Lung (tissue), 17 donors: ENCODE measurements at places on chromosomes 1 and 21. TPM values are rescaled to one million over a fixed set of nuclear protein-coding genes. Genes with fewer than 3 reads are reported as not detected.

TMPRSS15 gene
- 0.01 TPM for polyA plus RNA-seq

RHD gene
- polyA plus RNA-seq, result 0.12 TPM

TRNP1 gene
- 8.3 TPM for polyA plus RNA-seq

DISP3 gene
- polyA plus RNA-seq, result 0.07 TPM

HECTD3 gene
- polyA plus RNA-seq, result 35.9 TPM

CD247 gene
- 5.9 TPM for polyA plus RNA-seq

MYOCOS gene
- not detected for polyA plus RNA-seq

S100A9 gene
- 550 TPM for polyA plus RNA-seq

BEND5 gene
- 1.3 TPM for polyA plus RNA-seq

ETV3L gene
- not detected for polyA plus RNA-seq

NBPF4 gene
- not detected for polyA plus RNA-seq

CFAP74 gene
- polyA plus RNA-seq, result 3.1 TPM

NID1 gene
- polyA plus RNA-seq, result 34.4 TPM

GSTM1 gene
- polyA plus RNA-seq, result 36.9 TPM

GBP2 gene
- 70.4 TPM for polyA plus RNA-seq

SMG5 gene
- polyA plus RNA-seq, result 40.0 TPM

FLG2 gene
- polyA plus RNA-seq, result not detected

PPIAL4G gene
- not detected for polyA plus RNA-seq

DIPK1A gene
- 2.3 TPM for polyA plus RNA-seq

ATP1A4 gene
- 0.09 TPM for polyA plus RNA-seq

IER5 gene
- polyA plus RNA-seq, result 34.5 TPM

MLLT11 gene
- 1.4 TPM for polyA plus RNA-seq

CD1B gene
- polyA plus RNA-seq, result 0.30 TPM

GPATCH2 gene
- polyA plus RNA-seq, result 4.5 TPM

TSPEAR gene
- polyA plus RNA-seq, result 0.02 TPM

CFHR4 gene
- not detected for polyA plus RNA-seq

REN gene
- polyA plus RNA-seq, result 0.31 TPM

PRR9 gene
- not detected for polyA plus RNA-seq

C1QC gene
- polyA plus RNA-seq, result 125 TPM

OR10Z1 gene
- not detected for polyA plus RNA-seq

ROR1 gene
- polyA plus RNA-seq, result 2.9 TPM

TPTE gene
- not detected for polyA plus RNA-seq

SYPL2 gene
- polyA plus RNA-seq, result 0.81 TPM

NTMT2 gene
- not detected for polyA plus RNA-seq

E2F2 gene
- polyA plus RNA-seq, result 0.83 TPM

CELA3A gene
- polyA plus RNA-seq, result 0.26 TPM

LAX1 gene
- polyA plus RNA-seq, result 0.26 TPM

SAMD13 gene
- 0.30 TPM for polyA plus RNA-seq

TNNI3K gene
- 1.4 TPM for polyA plus RNA-seq

SLC16A4 gene
- 4.6 TPM for polyA plus RNA-seq

AIRE gene
- polyA plus RNA-seq, result not detected

OR10J1 gene
- polyA plus RNA-seq, result not detected

B3GALT5 gene
- polyA plus RNA-seq, result 0.02 TPM

FTCD gene
- 0.14 TPM for polyA plus RNA-seq

TNNT2 gene
- polyA plus RNA-seq, result 4.0 TPM

ENTREP3 gene
- polyA plus RNA-seq, result 16.8 TPM

KIAA1614 gene
- 2.1 TPM for polyA plus RNA-seq

PTPN22 gene
- 4.2 TPM for polyA plus RNA-seq
